ENCODE measurements at places on chromosomes 5 and 9.

GRCh38 chr5:151550146-151550545 lies 41.0 kb downstream of the FAT2 start:
- no peak for DNase-seq

DNA sequence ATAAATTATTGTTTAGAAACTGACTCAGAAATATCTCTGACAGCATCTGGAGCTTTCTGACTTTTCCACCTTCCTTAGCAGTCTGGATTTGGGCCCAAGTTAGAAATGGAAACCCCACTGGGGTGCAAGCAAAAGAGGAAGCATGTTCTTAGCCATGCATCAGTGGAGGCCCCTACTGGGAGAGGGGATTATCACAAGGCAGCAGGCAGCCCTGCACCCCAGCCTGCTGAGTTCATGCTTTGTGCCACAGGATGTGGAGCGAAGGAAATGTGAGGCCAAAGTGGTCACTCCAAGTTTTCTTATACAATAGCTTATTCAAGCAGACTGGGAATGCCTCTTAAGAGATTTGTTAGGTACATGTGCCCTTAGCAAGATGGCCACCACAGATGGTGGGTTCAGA lies 146.5 kb upstream of the TLX3 start:
- no peak for DNase-seq

- DNase-seq, result no peak
Measured at GRCh38 chr5:172049226-172049796, 42.9 kb upstream of the FBXW11 start.

DNA sequence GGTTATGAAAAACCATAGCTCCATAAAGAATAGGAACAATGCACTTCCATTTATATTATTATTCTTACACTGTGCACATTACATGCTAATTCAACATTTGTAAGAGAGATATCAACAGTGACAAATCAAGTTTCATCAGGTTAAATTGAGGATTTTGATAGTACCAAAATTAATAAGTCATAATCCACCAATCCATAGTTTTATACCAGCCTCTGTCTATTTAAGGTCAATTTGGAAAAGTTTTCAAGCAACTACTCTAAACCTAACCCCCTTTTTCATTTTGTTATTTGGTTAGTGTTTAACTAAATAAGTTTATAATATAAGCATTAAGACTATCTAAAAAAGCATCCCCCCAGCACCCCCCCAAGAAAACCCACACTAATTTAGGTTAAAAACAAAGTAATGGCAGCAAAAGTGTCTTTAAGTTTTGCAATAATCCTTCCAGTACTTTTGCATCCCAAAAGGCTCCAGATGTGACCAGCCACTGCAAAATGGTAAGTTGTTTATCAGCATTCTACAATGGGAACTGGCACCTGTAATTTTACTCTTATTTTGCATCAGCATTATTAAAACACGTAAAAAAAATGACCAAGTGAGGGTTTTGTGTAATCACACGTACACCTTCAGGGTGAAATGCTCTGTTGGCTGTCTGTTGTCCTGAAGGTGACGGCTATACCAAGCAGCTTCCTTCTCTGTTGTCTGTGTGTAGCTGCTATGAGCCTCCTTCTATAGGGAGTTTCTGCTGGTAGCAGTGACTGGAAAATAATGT lies 36.8 kb upstream of the SSBP2 start:
- DNase-seq, result no peak

GRCh38 chr9:133420392-133420827 lies 1.8 kb upstream of the ADAMTS13 start:
- DNase-seq, result no peak

GRCh38 chr5:148687427-148687826 lies 33.1 kb upstream of the HTR4 start:
- no peak for DNase-seq

DNA sequence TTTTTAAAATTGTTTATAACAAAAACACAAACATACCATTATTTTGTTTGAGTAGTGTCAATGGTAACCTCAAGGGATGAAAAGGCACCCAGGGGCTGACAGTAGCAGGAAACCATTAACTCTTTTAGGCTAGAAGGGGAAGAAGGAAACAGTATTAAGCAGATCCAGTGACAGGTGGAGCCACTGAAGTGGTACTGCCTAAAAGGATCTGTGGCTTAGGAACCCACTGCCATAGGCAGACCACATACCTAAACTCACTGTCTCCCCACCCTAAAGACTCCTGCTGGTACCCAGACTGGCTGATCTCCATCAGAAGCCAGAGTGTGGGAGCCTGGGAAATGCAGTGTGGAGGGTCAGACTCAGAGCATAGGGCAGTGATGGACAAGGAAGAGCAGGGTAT lies 13.5 kb downstream of the RLN1 start:
- no peak for DNase-seq

DNA sequence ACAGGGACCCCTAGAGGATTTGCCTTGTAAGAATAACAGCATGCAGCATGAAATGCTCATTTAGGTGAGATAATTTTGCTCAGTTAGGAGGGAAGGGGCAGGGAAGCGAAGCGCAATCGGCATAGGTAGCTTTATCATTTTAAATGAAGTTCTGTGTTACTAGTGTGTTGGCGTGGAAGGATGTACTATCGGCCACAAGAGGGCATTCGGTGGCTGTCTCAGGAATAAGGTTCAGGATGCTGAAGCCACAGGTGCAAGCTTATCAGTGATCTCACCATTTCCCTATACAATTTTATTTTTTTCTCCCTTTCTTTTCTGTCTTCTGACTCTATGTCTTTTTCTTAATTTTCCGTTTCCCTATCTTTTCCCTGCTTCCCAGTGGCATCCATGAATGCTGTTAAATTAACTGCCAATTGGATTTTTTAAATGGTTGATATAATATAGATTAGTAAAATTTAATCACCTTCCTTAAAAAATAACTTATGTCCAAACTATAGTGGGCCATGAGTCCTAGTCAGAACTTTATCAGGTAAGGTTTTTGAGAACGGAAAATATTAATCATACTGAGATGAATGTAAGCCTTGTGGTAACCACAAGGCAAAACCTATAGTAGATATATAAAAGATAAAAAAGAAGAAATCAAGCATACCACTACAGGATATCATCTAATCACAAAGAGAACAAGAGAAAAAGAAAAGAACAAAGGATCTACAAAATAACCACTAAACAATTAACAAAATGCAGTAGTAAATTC lies 1.2 kb upstream of the INSL6 start:
- no peak for DNase-seq

All from stimulated activated CD8-positive, alpha-beta memory T cell treated with anti-CD3 and anti-CD28 coated beads, Interleukin-15, amount 100 ng/mL, for 24 hours (primary cell).